ENCODE measurements at places on chromosomes 1 and 21. TPM values are rescaled to one million over a fixed set of nuclear protein-coding genes. Genes with fewer than 3 reads are reported as not detected.

GRCh38 chr1:67418839-67419586, 11.2 kb downstream of the SERBP1 start:
- DNase-seq, result no peak

The INSRR gene
- polyA plus RNA-seq, result not detected

DNA sequence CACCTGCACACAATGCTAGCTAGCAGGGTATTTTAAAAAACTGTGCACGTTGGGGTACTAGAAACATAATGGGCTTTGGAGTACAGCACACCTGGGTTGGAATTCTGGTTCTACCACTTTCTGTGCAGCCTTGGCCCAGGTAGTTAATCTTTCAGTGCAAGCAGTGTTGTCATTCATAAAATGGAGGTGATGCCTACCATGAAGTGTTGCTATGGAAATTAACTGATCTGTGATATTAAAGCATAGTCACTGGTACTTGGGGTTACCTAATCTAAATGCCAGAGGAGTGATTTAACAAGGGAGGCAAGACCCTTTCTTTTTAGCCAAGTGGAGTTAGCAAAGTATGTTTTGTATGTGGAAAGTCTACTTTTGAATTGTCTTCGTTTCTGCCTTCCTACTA, 18.0 kb downstream of the ATP1B1 start:
- DNase-seq, result no peak

GRCh38 chr1:61531716-61532115, 193.2 kb downstream of the TM2D1 start:
- no peak for DNase-seq

- no peak for DNase-seq
These were observed 14.6 kb downstream of the EPHX1 start for GRCh38 chr1:225824533-225824941.

DNA sequence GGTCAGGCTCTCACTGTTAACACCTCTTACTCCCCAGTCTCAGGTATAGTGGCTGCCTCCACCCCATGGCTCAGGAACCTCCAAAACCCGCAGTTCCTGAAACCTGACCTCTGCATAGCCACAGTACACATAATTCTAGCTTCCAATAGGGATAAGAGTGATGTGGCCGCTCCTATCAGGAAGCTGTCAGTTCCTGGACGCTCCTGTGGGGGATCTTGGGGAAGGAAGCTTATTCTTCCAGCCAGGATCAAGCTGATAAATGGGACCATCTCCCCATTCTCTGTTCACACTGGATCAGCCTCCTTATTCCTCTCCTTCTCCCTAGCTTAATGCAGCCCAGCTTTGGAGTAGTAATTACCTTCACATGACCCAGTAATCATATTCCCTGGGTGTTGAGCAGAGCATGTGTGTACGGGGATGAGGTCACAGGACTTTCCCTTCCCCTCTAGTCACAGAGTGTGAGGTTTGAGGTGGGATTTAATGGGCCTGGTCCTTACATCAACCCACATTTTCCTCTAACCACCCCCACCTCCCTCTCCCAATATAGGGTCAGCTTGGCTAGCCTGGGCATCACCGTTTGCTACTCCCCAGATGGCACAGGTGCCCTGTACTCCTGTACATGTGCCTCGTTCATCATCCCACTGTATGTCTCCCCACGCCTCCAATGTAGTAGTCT, 7.0 kb upstream of the POU3F1 start:
- DNase-seq, result no peak

DNA sequence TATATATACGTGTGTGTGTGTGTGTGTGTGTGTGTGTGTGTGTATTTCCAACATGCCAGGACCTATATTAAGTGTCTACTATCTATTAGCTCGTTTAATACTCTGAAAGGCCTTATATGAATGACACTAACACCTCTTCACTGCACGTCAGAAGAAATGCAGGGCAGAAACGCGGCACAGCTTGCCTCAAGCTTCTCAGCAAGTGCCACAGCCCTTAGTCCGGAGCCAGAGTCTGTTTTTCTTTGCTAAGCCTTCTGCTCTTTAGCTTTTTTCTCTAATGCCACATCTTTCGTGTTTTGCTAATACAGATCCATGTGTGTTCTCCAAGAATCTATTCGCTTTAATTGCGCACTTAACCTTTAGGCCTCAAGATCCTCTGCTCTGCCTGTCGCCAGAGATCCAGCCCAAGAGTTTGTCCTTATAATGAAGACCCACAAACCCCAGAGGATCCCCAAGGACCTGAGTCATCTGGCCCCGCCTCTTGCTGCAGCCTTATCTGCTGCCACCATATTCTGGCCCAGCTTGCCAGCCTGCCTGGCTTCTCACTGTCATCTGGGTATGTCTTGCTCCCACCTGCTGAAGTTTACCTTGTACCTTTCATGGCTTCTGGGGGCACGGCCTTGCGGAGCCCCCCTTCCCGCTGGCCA, 2.0 kb upstream of the TRIM58 start:
- no peak for DNase-seq

DNA sequence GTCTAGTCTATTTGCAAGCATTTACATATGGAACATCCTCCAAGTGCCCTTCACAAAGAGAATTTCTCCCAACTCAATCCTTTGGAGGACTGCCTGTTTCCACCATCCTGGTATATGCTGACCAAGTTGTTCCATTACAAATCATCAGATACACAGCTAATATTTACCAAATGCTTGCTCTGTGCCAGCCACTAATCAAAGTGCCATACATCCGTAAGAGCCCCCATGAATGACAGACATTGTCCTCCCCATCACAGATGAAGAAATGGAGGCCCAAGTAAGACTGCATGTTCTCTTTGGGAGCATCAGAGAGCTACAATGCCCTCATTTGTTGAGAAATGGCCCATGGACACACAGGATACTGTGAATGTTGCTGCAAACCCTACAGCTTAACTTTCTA, 130.0 kb upstream of the BACE2 start:
- DNase-seq, result no peak

- DNase-seq, result no peak
These were observed 10.2 kb upstream of the ALDH4A1 start for GRCh38 chr1:18912550-18912949.

GRCh38 chr1:220819467-220820026, 32.8 kb downstream of the MTARC1 start:
- DNase-seq, result no peak

DNA sequence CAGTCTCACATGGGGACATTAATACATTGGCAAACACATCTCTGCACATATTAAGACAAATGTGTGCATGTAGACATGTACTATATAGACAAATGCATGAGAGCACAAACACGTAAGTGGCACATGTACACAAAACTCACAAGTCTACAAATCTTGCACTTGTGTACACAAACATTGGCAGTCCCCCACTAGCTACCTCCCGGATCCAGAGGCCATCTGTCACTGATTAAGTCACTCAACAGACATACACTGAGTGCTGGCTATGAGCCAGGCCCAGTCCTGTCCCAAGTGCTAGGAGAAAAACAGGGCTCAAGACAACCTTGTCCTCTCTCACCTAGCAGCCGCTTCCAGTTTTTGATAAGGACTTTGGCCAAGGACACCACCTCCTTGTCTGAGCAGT, 7.0 kb downstream of the TCEA3 start:
- no peak for DNase-seq

DNA sequence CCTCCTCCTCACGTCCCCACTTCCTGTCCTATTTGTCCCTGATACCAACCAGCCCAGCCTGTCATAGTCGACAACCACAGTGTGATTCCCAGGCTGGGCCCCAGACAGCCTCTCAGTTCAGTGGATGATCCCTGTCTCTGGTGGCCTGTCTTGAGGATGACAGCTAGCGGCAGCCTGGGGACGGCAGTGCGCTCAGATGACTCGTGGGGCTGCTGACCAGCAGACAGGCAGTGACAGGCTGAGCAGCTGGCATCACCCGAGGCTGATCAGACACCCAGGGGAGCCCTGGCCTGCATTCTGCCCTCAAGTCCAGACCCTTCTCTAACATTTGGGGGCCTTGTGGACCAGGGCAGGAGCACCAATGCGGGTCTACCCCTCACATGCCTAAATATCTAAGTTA, 21.0 kb downstream of the NKAIN1 start:
- DNase-seq, result no peak

GRCh38 chr1:218728898-218729565, 383.9 kb downstream of the TGFB2 start:
- no peak for DNase-seq

GRCh38 chr1:157099633-157100009, at the start of gene ETV3L:
TSS of gene ETV3L (minus strand) at chr1:157099808. CDS start at chr1:157099523, 285 bp downstream.
- DNase-seq, result no peak

DNA sequence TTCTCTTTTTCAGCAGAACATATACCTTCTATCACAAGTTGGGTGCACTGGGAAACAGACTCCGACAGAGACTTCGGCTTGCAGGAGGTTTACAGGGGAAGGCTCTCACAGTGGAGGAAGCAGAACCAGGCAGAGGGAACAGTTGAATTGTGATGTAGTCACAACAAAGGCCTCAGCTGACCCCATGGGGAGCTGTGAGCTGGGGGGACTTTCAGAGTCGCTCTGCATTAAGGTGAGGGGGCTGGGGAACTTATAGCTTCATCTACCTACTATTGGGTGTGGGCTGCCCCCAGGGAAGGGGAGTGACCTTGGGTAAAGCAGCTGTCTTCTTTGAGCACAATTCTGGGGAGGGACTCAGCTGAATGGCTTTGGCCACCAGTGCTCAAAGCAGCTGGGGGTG, 94.9 kb upstream of the POU3F1 start:
- no peak for DNase-seq

The LRRN2 gene
- polyA plus RNA-seq, result 2.0 TPM

GRCh38 chr1:243801378-243801777, 48.7 kb downstream of the AKT3 start:
- no peak for DNase-seq

The AMIGO1 gene
- 4.6 TPM for polyA plus RNA-seq

DNA sequence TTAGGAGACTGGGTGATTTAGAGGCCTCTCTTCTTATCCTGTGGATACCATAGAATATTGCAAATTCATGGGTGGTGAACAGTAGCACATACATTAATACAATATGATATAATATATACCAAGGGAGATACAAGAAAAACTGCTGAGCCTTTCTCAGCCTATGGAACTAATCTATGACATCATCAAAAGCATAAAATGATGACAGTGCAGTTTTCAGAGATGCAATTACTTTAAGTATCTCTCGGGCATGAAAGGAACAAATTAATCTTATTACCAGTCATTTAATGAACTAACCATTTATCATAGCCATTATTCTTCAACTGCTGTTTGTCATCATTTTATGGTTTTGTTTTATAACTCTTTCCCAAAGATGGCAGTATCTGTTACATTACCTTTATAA, 3.5 kb downstream of the CHODL start:
- no peak for DNase-seq

DNA sequence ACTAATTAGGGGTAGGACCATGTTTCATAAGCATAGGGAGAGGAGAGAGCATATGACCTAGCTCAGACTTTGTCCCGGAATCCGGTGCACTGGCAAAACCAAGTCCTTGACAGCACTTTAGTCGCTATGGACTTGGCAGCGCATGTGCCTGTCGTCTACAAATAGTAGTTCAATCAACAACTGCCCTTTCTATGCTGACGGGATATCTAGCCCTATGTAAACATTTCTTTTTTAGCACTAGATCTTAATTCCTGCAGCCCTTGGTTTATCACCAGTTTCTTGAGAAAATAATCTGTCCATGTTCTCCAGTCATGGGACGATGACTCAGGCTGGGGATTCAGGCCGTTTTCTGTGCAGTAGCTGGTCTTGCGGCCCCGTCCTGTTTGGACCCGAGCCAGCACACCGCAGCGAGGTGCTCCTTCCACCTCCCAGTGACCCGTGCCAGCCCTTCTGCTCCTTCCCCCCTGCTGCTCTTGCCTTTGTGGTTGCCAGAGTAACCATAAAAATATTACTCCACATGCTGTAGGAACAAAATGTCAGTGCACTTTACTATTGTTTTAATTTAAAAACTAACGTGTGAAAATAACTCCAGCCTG, 8.6 kb upstream of the MT1HL1 start:
- no peak for DNase-seq

- DNase-seq, result no peak
These were observed 131.0 kb upstream of the HMCN1 start for GRCh38 chr1:185603158-185603557.

DNA sequence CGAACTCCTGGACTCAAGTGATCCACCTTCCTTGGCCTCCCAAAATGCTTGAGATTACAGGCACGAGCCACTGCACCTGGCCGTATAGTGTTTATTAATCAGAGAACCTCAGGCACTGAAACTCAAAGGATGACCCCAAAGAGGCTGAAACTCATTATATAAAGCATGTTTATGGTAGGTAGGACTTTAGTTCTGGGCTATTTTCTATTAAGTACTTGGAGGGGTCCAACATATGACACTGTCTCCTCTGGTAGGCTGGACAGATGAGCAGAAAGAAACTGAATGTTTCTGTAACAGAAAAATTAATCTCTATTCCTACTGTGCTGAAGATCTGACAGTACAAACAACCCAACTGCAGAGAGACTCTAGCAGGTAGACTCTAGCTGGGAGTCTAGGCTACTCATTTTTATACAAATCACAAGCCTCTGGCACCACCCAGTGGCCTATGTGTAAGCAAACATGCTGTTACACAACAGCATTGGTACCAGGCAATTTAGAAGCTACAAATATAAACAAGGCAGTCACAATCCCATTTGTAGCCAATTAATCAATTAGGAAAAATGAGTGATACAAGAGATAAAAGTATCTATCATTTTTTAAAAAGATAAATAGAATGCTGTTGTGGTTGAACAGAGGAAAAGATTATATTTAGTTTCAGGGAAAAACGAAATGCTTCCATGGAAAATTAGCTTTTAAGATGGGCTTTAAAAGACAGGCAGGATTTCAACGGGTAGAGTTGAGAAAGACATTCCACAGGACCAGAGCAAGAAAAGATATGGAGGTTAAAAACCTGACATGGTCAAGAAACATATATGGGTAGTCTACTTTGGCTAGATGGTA, 10.4 kb downstream of the DCAF8 start:
- peak; percentile 82 for DNase-seq

GRCh38 chr1:7300893-7301663, 470.0 kb upstream of the VAMP3 start:
- DNase-seq, result no peak

DNA sequence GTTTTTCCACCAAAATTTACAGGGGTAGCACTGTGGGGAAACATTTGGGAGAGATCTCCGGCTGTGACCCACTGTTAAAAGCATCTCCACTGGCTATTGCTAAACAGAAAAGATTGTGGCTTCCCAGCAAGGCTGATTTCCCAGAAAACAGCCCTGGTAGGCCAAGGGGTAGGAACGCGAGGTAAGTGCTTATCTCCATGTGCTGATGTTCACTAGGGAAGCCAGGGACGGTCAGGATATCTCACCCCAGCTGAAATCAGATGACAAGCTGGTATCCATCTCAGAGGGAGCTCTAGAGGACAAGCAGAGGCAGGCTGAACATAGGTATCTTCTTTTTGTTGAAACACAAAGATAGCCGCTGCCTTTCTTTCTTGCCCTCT, 63.6 kb downstream of the MIS18A start:
- no peak for DNase-seq

GRCh38 chr1:220487297-220487820, 40.6 kb upstream of the MARK1 start:
- DNase-seq, result no peak

The VASH2 gene
- 38.6 TPM for polyA plus RNA-seq

DNA sequence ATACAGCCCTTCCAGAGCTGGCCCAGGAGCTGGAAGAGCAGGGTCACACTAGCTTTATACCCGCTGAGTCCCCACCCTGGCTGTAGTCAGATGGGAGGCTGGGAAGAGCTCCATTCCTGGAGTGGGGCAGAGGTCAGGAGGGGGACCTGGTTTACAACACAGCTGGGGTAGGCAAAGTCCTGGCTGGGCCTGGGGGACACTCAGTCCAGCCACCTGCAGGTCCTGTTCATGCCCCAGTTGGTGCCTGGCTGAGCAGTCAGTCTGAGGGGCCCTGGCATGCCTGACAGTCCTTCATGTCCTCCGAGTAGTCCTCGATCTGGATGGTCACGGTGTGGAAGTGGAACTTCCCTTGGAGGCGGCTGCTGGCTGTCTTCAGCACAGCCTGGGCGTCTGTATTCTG, 7.0 kb downstream of the SLC30A2 start:
- DNase-seq, result no peak
